Central memory CD8-positive, alpha-beta T cell (primary cell): ENCODE measurements at places on chromosomes 13 and 19.

DNA sequence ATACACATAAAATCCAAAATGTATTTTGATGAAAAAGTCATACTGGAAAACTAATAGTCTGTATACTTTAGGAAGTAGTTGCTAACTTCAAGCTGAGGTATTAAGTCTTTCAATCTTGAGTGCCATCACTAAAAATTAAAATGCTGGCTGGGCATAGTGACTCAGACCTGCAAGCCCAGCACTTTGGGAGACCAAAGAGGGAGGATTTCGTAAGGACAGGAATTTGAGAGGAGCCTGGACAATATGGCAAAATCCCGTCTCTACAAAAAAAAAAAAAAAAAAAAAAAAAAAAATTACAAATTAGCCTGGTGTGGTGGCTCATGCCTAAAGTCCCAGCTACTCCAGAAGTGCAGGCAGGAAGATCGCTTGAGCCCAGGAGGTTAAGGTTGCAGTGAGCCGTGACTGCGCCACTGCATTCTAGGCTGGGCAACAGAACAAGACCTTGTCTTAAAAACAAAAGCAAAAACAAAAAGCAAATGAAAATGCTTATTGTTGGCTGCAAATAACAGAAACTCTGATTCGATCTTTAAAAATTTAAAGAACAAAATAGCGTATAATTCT, 1994.2 kb upstream of the PCDH20 start:
- no peak for DNase-seq

DNA sequence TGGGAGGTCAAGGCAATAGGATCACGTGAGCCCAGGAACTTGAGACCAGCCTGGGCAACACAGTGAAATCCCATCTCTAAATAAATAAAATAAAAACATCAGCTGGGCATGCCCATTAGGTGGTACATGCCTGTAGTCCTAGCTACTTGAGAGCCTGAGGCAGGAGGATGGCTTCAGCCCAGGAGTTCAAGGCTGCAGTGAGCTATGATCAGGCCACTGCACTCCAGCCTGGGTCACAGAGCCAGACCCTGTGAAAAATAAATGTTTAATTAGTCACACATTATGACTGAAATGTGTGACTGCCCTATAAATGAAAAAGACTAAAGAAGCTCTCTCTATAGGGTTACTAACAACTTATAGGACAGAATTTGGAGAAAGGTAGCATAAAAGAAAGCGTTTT, 37.7 kb downstream of the USP12 start:
- DNase-seq, result no peak

GRCh38 chr13:109979228-109979627, 192.8 kb upstream of the IRS2 start:
- DNase-seq, result no peak

DNA sequence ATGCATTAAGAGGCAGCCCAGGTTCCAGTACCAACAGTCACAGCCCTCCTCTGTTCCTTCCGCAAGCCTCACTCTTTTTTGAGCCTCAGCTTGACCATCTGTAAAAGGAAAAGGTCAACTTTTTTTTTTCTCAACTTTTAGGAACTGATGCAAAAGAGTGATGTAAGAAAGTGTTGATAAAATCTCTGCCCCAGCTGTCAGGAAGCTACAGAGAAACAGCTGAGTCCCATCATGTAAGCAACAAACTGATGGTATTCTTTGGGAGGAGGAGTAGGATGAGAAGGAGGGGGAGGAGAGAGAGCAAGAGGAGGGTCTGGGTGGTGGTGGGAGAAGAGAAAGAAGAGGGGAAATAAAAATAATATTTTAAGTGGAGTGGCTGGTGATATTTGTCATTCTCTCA, 233.9 kb upstream of the TSHZ3 start:
- DNase-seq, result no peak

- no peak for DNase-seq
These were observed 12.0 kb upstream of the KCNC3 start for GRCh38 chr19:50341091-50341564.

DNA sequence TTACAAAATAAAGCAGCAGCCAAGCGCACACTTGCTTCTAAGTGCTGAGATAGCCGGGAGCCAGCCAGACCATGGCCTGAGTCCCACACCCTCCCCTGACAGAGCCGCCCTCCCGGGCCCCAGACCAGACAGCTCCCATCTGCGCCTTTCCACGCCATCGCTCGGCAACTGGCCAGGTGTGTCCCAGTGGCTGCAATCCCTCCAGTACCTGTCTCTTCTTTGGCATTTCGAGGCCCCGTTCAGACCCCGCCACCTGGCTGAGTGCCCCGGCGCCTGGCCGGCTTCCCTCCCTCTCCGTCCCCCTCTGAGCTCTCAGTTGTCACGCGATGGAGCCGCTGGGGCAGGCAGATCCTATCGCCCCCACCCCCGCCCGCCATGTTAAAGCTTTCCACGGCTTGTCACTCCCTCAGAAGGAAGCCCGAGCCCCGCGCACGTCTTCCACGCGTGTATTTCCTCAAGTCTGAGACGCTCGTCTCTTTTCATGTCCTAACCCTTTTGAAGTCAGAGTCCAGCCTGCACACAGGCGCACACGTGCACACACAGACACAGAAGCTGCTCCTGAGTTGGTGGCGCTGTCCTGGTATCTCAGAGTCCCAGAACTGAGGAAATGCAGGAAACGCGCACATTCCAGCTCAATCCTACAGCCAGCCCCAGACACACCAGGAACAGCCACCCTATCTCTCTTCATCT, 7.9 kb downstream of the MLLT1 start:
- DNase-seq, result no peak

- DNase-seq, result no peak
These were observed 37.7 kb downstream of the LHFPL6 start for GRCh38 chr13:39565036-39565949.

GRCh38 chr13:23289917-23290357, 109.2 kb downstream of the SGCG start:
- no peak for DNase-seq

- no peak for DNase-seq
These were observed 306.5 kb downstream of the DLEU7 start for GRCh38 chr13:50537029-50537428.

GRCh38 chr13:83905641-83906040, 23.4 kb upstream of the SLITRK1 start:
- DNase-seq, result no peak

DNA sequence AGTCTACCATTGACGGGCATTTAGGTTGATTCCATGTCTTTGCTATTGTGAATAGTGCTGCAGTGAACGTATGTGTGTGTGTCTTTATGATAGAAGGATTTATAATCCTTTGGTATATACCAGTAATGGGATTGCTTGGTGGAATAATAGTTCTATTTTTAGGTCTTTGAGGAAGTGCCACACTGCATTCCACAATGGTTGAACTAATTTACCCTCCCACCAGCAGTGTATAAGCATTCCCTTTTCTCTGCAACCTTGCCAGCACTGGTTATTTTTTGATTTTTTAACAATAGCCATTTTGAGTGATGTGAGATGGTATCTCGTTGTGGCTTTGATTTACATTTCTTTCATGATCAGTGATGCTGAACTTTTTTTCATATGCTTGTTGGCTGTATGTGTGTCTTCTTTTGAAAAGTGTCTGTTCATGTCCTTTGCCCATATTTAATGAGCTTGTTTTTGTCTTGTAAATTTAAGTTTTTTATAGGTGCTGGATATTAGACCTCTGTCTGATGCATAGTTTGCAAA, 37.5 kb downstream of the RFC3 start:
- no peak for DNase-seq

DNA sequence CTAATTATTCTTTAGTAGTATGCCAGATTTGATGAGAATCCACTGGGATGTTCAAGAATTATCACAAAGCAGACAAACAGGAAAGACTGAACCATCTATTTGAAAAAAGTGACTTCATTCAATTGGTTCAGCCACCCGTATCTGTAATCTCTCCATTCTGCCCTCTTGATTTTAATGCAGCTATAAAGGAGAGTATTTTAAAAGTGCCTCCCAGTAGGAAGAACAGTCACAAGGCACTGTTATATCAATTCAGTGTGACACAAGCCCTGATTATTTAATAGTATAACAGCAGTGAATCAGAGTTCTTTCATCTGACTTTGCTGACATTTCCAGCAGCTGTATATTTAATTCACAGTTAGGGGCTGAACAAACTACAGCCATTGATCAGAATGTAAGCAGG, 77.3 kb upstream of the SLAIN1 start:
- no peak for DNase-seq

DNA sequence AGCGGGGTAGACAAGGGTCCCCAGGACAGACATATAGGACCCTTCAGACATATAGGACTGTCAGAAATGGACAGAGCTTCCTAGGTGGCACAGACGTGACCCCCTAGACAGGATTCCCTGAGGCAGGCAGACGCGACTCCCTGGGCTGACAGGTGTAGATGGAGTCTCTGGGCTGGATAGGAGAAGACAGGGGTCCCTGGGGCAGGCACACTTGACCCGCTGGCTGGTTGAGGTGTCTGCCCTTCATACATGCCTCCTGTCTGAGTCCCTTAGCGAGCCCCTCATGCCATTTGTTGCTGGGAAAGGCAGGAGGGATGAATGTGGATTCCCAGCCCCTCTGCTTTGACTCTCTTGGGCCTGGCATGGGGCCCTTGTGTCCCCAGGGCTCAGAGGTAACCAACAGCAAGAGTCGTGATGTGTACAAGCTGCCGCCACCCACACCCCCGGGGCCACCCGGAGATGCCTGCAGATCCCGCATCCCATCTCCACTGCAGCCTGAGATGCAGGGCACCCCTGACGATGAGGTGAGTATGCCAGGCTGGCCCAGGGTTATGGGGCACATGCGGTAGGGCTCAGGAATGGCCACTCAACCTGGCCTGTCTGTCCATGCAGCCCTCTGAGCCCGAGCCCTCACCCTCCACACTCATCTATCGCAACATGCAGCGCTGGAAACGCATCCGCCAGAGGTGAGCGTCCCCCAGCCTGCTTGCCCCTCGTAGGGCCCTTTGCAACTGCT, 3.0 kb downstream of the HSPB6 start:
- no peak for DNase-seq

DNA sequence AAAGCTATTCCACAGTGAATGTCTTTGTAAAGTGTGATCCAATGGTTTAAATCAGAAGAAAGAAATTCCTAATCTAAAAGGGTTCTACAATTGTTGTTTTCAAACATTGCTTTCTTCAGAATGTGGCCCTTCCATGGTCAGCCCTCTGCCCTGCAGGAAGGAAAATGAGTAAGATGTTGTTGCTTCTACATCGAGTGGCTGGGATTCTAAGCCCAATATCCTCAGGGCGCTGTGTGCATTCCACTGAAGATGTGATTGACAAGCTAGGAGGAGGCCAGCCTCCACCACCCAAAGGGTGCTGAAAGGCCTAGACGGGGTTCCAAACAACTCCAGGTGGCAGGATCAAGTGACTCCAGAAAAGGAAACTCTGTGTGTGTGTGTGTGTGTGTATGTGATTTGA, 316.9 kb upstream of the TSHZ3 start:
- DNase-seq, result no peak

- no peak for DNase-seq
These were observed 7.2 kb downstream of the PPP1R37 start for GRCh38 chr19:45100201-45100600.

DNA sequence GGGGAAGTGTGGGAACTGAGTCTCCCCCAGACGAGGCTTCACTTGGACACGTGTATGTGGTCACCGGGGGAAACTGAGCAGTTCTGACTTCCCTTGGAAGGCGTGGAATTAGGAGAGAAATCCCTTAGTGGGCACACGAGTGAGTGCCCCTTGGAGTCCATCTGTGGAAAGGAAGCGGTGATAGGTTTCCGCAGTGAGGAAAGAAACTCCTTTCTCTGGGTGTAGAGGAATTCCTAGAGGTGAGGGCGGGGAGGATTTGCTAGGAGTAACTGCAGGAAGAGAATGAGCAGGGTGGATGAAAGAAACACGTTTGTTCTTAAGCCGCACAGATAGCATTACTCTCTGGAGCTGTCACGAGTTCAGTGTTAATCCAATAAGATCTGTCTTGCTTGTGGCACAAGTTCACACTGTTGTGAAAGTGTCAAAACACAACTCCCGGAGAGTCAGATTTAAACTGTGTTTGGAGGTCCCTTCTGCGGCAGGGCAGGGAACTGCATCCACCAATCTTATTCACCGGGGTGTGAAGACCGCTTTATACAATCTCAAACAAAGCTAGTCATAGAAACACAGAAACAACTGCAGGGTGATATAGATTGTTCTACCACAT, 1.2 kb downstream of the KL start:
- DNase-seq, result peak; percentile 38

DNA sequence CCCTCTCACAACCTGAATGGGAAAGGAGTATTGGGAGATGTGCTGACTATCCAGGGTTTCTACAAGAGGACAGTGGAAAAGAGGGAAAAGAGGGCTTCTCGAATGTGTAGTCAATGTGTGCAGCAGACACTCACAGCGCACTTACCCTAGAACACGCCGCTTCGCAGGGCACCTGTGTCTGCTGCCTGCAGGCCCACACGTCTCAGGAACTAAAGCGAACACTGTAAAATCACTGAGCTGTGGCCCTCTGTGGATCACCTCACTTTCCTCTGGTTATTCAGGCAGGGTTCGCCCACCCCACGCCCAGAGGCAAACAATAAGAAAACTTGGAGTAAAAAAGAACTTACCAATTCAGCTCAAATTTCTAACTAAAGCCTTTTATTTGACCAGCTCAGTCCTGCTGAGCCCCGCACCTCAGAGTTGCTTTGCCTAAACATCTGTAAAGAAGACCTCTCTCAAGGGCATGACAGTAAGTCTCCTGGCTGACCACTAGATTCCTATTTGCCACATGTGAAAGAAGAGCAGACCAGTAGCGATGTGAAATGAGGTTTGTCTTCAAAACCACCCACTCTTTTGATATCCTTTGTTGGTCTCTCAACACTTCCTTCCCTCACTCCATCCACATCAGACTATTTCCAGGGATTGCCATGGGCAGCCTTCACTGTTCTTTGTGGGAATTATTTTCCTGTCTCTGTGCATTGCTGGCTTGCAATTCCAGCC, 19.3 kb upstream of the DOCK9 start:
- no peak for DNase-seq

- peak; percentile 65 for DNase-seq
These were observed 19.0 kb upstream of the GPI start for GRCh38 chr19:34345947-34346351.

DNA sequence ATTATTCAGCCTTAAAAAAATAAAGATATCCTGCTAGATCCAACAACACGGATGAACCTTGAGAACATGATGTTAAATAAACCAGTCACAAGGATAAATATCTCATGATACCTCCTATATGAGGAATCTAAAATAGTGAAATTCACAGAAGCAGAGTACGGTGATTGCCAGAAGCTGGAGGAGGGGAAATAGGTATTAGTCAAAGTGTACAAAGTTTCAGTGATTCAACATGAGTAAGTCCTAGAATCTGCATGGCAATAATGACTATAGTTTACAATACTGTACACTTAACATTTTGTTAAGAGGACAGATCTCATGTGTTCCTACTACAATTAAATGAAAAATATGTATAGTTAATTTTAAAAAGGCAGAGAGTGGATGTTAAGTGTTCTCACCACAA, 206.6 kb upstream of the SLC10A2 start:
- DNase-seq, result no peak

- DNase-seq, result no peak
These were observed 364.3 kb downstream of the KCNRG start for GRCh38 chr13:50379584-50379983.

- DNase-seq, result no peak
These were observed 40.3 kb downstream of the SOX1 start for GRCh38 chr13:112107289-112107688.
